ENCODE measurements at places on chromosomes 7 and 10.

DNA sequence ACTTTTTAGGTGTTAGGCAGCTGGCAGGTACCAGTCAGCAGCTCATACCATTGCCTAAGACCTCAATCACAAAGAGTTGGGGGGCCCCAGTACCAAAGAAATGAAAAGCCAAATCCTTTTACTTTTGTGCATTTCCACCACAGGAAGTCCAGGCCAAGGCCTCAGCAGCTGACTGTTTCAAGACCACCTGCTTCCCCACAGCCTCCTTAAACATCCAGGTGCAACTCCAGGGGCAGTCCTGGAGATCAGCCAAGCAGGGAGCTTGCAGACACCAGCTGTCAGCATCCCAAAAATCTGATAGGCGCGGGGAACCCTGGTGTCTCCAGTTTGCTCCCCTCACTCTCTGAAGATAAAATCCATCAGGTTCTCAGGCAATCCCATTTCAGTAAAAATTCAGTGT is 91.5 kb upstream of the EFCAB10 start:
- no peak for DNase-seq

GRCh38 chr7:135845415-135846075 is 96.9 kb upstream of the FAM180A start:
- DNase-seq = no peak

- DNase-seq = no peak
Observed at GRCh38 chr7:90749774-90750173, 153.7 kb downstream of the CDK14 start.

- DNase-seq = no peak
Observed at GRCh38 chr7:105647591-105647990, 66.3 kb upstream of the EFCAB10 start.

DNA sequence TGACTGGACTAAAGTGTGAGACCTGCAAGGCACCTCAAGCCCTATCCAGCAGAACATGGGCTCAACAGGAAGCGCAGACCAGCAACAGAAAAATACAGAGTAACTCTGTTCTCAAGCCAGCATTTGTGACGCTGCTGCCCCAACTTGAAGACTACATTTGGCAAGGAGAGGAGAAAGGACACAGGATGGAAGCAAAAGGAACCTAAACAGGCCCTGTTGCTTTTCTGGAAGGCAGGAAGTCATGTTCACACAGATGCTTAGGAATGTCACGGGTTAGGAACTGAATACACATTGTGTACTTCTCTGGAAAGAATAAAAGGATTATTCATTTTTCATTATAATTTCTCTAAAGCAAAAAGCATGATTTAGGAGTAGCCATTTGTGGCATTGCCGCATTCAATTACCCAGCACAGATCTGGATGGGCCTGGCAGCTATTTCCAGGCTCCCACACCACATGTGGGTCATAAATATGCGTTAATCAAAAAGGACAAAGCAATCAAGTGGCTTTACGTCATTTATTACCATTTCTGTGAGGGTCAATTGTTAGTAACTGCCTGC is 19.8 kb upstream of the TOMM7 start:
- no peak for DNase-seq

DNA sequence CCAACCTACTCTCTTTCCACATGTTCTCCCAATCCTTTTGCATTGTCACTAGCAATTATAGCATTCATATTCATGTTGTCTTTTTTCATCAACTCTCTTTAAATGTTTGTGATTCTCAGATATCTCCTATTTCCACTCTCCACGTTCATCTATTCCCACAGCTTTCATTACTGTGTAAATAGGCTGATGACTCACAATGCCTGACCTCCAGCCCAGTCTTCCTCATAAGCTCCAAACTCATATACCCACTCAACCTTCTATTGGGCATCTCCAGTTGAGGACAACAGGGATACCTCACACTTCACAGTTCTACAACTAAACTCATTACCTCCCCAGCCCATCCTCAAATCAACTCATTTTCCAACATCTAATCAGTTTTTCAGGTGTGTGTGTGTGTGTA is 194.1 kb downstream of the DGKI start:
- no peak for DNase-seq

GRCh38 chr10:99611326-99611725 is 8.9 kb downstream of the SLC25A28 start:
- no peak for DNase-seq

DNA sequence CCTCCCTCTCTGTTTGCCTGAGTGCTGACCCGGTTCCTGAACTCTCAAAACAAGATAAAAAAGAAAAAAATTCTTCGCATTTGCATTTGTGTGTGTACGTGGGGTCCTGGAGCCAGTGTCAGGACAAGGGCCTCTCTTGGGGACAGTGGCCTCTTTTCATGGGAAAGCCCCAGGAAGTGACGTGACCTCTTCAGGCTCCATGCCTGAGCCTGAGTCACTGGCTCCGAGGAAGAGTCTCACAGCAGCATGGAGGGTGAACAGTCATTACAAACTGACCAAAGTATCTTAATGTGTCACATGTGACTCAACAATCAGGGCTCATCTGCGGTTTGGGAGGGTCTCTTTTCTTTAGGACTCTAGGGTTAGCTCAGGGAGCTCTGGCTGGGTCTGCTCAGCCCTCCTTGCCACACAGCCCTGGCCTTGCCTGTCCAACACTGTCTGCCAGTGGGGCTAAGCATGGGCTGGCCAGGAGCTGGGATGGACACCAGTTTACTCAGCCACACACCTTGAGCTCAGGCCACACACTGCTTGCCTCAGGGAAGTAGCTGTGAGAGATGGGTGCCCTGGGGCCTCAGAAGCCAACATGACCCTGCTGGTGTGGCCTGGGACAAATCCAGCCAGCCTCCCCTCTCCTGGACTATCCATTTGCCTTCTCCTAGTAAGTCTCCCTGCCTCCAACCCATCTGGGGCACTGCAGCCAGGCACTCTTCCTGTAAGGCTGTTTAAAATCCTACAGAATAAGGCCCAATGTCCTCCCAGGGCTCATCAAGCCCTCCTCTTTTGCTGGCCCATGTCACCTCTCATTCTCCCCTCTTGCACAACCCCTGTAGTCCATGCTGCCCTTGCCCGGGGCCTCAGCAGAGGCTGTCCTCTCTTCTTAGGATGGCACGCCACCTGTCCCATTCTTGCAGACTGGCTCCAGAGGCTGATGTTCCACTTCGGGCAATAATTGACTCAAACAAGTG is 10.5 kb downstream of the TMEM273 start:
- DNase-seq = peak; percentile 62

GRCh38 chr7:22435105-22435504 is 64.9 kb downstream of the STEAP1B start:
- DNase-seq = no peak

- DNase-seq = no peak
Observed at GRCh38 chr10:43046288-43046991, 30.4 kb upstream of the RET start.

DNA sequence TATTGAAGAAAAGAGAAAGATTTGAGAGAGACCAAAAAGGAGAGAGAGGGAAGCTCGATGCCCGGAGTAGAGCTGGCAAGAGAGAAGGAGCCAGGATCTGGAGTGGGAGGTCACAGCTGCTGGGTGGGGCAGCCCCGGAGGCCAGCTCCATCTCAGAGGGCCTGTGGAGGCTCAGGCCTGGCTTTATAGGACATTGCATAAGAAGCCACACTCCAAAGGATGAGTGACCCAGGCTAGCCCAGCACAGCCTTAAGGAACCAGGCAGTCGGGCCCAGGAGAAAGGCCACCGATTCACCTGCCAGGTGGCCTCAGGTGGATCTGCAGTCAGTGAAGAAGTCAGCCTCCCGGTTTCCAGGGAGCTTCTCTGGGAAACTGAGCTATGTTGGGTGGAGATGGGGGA is 676 bp downstream of the PLAC9 start:
- DNase-seq = no peak

DNA sequence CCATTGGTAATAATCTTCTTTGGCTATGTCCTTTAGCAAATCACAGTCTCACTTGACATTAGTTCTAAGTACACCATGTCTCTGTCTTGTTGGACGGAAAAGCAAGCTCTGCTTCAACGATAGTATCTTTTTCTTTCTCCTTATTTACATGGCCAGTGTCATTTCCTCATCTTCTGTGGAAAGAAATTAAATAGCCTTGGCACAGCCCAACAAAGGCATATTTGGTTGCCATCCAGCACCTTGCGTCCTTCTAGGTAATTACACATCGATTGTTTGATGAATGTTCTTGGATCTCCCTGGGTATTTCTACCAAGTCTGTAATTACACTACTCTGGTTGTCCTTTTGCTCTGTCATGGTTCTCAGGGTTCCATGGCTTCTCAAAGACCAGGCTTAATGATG is 183.1 kb downstream of the CHN2 start:
- DNase-seq = no peak

GRCh38 chr7:44754802-44755697 is 6.4 kb downstream of the ZMIZ2 start:
- no peak for DNase-seq

GRCh38 chr7:105642264-105642663 is 61.0 kb upstream of the EFCAB10 start:
- no peak for DNase-seq

GRCh38 chr10:126160571-126160970 is 227.7 kb downstream of the ADAM12 start:
- DNase-seq = no peak

GRCh38 chr10:76117949-76118348 is 686.5 kb downstream of the LRMDA start:
- DNase-seq = no peak

DNA sequence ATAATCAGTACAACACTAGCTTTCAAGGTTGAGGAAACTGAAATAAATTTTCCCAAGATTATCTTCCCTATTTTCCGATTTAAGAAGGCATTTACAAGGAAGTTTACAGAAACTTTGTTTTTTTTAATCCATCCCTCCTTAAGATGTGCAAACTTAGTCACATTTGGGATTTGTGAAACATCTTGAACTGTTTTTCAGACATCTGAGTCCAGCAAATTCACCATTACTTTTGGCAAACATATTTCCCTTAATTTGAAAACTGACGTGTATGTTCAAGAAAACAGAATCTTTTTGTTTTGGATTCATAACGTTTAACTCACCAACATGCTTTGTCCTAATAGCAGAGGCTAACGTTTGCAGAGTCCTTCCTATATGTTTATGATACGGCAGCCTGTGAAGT is 19.5 kb downstream of the GLI3 start:
- no peak for DNase-seq

DNA sequence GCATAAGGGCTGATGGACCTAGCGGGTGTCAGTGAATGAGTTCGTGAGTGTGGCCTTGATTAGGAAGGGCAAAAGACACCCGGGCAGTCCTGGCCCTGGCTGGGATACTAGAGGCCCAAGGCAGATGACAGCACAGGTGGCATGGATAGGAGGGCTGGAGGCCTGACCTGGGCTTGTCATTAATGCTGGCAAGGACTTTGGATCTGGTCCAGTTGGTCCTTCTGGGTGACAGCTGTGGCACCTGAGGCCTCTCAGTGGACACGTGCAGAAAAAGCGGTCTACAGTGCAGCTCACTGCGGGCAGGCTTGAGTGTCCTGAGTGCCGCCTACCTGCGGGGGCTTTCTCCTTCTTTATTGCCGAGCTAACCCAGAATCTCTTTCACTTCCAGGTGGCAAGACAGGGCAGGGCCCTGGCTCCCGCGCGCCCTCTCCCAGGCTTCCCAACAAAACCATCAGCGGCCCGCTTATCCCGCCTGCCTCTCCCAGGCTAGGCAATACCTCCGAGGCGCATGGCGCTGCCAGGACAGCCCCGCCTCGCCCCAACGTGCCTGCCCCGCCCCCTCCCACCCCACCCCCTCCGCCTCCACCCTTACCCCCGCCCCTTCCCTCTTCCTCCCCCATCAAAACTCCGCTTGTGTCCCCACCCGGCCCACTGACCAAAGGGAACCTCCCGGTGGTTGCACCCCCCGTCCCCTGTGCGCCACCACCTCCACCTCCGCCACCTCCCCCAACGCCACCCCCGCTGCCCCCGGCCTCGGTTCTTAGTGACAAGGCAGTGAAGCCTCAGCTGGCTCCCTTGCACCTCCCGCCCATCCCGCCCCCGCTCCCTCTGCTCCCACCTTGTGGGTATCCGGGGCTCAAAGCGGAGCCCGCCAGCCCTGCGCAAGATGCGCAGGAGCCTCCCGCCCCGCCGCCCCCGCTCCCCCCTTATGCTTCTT is 77.4 kb downstream of the WIPF3 start:
- no peak for DNase-seq

- DNase-seq = peak; percentile 64
Observed at GRCh38 chr10:90857635-90858460, at the start of gene HTR7. HTR7 (minus strand) TSS chr10:90858039; CDS start chr10:90857671, 368 bp downstream.

DNA sequence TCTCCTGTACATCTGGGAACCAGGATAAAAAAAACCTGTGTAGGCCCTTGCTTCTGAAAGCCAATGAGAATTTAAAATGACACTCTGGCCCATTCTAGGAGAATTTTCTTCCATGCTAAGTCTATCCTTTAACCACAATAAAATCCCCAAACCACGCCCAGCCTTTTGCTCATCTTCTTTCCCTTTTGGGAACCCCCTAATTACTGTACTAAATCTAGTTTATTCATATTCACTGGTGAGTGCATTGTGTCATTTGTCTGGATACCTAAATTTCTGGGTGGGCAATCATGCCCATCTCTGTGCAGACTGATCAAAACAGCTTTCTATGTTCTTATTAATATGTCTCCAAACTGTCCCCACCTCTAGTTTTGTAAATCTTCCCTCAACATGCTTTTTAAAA is 11.7 kb upstream of the CDK14 start:
- DNase-seq = no peak

GRCh38 chr7:25395976-25396375 is 167.7 kb upstream of the NPVF start:
- no peak for DNase-seq

DNA sequence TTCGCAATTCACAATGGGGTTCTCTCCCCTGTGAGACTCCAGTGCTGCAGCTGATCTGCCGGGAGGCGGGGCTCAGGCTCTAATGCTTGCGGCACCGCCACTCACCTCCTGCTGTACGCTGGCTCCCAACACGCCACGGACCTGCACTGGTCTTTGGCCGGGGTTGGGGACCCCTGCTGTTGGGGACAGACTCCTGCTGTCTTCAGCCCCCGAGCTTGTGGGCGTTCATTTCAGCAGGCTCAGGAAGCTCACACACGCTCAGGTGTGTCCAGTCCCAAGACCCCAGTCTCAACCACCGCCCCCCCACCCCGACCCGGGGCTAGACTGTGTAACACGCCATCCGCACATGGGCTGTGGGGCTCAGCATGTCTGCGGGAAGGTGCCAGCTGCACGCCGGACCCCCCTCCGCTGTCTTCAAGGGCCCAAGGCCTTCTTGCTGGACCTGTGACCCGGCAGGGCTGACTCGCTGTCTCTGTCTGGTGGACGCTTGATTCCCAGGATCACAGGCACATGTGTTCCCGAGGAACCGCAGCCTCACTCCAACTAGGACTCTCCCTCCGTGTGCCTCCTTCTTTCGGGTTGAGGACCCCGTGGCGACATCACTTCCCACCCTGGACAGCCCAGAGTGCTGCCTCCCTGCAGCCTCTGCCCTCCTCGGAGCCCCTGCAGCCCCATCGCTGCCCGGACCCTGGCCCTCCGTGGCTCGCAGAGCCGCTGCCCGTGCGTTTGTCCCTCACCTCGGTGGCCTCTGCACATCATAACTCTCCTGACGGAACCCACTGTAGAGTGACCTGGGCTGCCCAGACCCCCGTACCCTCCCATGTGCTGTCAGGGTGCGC is 106.4 kb downstream of the DNAJB6 start:
- DNase-seq = no peak

DNA sequence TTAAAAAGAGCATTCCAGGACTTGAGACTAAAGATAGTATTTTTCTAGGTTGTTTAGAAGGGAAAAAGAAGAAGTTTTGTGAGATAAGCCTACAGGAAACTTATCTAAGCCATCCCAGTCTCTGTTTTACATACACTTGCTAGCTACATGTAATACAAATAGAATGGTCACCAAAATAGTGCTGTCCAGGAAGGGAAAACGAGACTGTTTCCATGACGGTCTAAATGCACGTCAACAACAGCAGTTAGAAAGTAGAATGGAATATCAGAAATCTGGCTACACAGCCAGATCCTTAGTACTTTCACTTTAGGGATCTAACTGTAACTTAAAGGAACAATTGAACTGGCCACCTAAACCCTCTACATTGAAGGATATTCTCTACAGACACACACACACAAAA is 117.6 kb downstream of the TSPAN12 start:
- no peak for DNase-seq
